ENCODE measurements at places on chromosomes 1 and 21.
A peak's percentile ranks its signal among the peaks of the same experiment; 100 is the strongest.

GRCh38 chr1:44609412-44609767 lies 64.9 kb downstream of the TMEM53 start:
- peak; percentile 49 for DNase-seq

GRCh38 chr1:173481195-173481772 lies 4.1 kb downstream of the PRDX6 start:
- no peak for DNase-seq

GRCh38 chr21:33810766-33811165 lies 104.8 kb downstream of the ATP5PO start:
- no peak for DNase-seq

DNA sequence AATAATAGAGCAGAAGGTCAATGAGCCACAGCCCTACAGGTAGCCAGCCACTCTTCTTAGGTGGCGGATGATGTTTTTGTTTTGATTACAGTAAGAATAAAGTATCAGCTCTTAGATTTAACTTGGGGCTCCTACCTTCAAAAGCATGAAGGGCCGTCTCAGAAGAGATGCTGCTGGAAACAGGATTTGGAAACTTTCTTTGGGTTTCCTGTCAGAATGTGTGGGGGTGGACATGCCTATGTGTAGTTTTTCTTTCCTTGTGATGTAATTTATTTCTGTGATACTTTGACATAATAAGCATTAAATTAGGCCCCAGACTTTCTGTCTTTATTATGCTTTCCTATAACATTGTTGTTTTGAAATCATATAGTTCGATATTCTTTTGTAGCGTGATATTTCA lies 1.5 kb downstream of the RAP1A start:
- DNase-seq, result no peak

DNA sequence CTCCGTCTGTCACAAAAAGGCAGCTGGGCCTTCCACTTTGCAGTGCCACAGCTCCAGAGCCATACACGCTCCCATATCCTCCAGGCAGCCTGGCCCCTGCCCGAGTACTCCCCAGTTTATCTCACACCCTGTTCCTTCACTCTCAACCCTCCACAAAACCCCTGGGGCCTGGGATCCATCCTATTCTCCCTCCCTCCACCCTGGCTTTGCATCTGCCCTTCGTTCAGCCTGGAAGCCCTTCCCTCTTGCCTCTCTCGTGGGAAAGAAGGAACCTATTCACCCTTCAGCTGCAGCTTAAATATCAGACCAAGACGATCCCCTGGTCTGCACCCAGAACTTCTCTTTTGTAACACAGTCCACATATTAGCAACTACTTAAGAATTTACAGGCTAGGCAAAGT lies 56.7 kb downstream of the CAMK2N1 start:
- no peak for DNase-seq

- no peak for DNase-seq
Observed at GRCh38 chr1:159307346-159308020, 5.3 kb downstream of the FCER1A start.

DNA sequence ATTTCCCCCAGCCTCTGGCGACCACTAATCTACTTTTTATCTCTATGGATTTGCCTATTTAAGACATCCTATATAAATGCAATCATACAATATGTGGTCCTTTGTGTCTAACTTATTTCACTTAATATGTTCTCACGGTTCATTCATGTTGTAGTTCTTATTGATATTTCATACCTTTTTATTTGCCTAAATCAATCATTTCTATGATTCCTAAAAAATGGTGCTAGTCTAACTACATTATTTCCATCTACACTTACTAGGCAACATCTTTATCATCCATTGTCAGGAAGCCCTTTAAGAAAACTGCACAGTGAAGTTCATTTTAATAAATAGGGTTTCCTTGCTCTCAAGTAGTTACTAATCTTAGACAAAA lies 380 bp upstream of the FBXO28 start:
- DNase-seq, result no peak

- no peak for DNase-seq
Observed at GRCh38 chr1:90206260-90206659, 211.3 kb downstream of the ZNF326 start.

Measured in NCI-H774 (cell line).